GM19239 (cell line): ENCODE measurements at places on chromosomes 5 and 9.

- DNase-seq: no peak
Observed at GRCh38 chr5:59790776-59791475, 102.6 kb downstream of the PDE4D start.

- no peak for DNase-seq
Observed at GRCh38 chr5:448766-449090, 5.8 kb downstream of the EXOC3 start.

DNA sequence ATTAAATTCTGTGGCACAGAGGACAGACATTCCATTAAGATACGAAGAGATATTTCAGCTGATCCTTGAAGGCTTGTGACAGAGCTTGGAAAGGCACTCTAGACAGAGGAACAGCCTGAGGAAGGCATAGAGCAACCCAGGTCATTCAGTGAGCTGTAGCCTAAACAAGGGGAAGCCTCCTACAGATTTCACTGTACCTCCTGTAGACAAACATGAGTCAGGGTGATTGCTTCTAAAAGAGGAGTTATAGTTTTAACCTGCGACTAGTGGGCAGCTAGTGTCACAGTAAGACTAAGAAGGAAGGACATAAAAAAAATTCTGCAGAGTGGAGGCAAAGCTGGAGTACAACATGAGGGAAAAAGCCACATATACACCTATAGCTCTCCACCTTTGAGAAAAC is 43.5 kb upstream of the ANKDD1B start:
- no peak for DNase-seq

- no peak for DNase-seq
Observed at GRCh38 chr9:133126697-133127339, 5.8 kb upstream of the RALGDS start.

DNA sequence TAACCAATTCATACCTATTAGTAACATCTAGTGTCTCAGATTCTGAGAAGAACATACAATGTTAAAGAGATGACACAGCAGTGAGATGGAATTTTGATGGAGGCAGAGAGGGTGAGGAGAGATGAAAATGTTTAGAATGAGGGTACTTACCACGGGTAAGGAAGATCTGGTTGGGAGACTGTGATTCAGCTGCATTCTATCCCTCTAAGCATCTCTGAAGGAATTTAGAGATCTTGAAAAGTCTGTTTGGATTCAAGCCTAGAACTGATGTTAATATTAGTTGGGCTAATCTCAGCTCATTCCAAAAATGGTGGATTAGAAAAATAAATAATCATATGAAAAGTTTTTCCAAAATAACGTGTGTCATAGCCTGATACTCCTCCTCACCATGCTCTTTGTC is 191.5 kb upstream of the CLINT1 start:
- DNase-seq: no peak

- DNase-seq: no peak
Observed at GRCh38 chr9:136853596-136854112, 1.5 kb downstream of the MAMDC4 start.

DNA sequence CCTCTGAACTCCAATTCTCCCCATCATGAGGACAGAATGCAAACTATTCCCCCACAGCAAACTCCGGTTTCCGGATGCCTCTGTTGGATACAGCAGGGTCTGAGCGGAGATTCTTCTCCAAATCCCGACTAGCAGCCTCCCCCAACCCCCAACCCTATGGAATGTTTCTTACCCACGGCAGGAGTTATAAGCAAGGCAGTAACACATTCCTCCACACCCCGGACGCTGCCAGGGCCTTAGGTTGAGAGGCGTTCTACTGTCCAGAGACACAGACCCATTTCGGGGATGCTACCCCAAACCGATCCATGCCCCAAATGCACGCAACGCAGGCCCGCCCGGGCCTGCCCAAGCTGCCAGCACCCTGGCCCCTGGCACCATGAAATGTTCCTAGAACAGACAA is 85.6 kb upstream of the LMX1B start:
- DNase-seq: no peak

DNA sequence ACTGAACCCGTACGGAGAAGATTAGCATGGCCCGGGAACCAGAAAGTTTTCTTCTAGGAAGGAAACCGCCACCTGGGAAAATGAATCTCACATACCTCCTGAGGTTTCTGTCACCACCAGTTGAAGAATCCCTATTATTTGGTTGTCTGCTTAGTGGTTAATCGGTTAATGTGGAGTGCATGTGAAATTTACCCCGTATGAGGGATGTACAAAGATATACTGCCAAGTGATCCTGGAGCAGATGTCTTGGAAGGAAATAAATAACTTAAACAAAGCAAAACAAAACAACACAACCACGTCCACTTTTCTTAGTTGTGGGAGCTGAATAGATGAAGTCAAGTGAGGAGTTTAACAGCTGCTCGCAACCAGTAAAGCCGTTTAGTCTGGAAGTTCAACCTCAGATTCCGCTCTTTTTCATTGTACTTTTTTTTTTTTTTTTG is 3.8 kb downstream of the DMRT2 start:
- no peak for DNase-seq

- no peak for DNase-seq
Observed at GRCh38 chr9:20255052-20255451, 367.2 kb downstream of the MLLT3 start.

DNA sequence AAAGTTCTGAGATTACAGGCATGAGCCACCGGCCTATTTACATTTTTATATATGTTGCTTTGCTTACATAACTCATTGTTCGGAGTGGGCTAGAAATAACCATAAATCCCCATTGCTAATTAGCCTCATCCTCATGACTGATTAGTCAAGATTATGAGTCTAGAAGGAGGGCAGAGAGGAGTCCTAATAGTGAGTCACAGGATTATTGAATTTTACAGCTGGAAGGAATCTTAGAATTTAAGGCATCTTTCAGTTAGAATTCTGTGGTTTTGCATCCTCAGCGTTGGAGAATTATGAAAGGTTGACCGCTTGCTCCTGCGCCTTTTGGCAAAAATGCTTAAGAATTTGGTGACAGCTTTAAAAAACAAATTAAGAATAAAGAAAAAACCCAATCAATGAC is 2.6 kb upstream of the PBX3 start:
- no peak for DNase-seq

- no peak for DNase-seq
Observed at GRCh38 chr9:1005043-1005667, 28.7 kb downstream of the DMRT3 start.

- peak; percentile 32 for DNase-seq
Observed at GRCh38 chr9:99000476-99001395, 57.0 kb downstream of the COL15A1 start.

GRCh38 chr5:97085459-97086181 is 56.8 kb downstream of the LIX1 start:
- no peak for DNase-seq

DNA sequence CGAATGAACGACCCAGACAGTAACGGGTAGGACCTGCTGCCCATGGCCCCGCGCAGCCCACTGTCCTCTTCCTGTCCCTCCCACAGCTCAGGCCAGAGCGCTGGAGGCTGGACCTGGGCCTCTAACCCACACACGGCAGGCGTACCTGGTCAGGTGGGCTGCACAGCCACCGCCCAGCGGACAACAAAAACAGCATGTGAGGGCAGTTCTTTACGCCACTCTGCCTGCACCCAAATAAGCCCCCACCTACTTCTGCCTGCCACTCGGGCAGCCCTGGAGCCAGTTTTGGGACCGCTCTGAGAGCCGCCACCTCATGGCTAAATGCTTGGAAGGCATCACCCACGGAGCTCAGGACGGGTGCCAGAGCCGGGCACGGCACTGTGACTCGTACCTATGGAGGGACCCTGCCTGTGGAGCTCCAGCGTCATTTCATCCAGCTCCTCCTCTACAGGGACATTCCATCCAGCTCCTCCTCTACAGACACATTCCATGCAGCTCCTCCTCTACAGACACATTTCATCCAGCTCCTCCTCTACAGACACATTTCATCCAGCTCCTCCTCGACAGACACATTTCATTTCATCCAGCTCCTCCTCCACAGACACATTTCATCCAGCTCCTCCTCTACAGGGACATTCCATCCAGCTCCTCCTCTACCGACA is 18.9 kb downstream of the CLPTM1L start:
- no peak for DNase-seq

DNA sequence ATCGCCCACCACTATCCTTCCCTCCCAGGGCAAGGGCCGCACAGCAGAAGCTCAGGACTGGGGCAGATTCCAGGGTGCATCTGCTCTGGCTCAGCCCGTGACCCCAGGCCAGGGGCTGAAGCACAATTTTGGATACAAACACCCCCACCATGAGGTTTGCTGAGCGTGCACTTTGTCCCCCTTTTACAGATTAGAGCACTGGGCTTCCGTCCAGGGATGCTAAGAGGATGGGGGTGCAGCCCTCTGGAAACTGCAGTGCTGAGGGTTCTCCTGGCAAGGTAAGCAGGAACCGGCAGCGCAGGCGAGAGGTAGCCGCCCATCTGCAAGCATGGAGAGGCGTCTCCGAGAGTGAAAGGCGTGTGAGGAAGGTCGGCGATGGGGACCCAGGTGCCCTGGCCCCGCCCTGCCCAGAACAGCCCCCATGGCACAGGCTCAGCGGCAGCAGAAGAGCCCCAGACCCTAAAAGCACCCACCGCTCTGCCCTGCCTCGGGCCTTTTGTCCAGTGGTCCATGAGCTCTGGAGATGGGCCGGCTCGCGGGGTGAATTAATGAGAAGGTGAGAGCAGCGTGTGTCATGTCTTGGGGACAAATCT is 54.5 kb upstream of the OLFM1 start:
- no peak for DNase-seq

- no peak for DNase-seq
Observed at GRCh38 chr5:172923539-172923938, 35.7 kb upstream of the RPL26L1 start.

DNA sequence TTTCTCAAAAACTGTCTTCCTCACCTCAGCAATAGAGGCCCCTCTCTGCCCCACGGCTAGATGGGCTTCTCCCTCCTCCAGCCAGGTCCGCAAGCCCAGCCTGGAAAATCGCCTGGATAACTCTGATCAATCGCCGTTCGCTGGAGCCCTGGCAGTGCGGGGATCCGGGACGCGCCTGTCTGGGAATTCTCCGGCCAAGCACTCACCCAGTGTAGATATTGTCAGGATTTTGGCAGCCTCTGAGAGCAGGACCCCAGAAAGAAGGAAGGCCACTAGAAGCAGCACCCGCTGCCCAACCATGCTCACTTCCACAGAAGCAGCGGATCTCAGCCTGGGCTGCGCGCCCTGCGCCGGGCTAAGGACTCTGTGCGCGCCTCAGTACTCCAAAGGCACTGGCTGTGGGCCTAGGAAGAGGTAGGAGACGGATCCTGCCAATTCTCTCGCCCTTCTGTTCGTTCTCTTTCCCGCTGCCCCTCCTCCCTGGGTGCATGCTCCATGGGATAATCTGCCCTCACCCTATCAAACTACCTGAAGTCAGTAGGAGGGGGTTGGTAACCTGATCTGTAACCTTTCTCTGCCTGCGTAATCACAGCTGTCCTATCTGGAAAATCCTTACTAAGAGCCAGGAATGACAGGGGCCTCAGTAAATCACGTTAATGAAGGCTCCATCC is at the start of gene UGT3A1:
Gene UGT3A1, minus strand, starts transcription at position 450 of the 671 bp plus-strand sequence. Its CDS starts 150 bp downstream, at position 300.
- DNase-seq: no peak

DNA sequence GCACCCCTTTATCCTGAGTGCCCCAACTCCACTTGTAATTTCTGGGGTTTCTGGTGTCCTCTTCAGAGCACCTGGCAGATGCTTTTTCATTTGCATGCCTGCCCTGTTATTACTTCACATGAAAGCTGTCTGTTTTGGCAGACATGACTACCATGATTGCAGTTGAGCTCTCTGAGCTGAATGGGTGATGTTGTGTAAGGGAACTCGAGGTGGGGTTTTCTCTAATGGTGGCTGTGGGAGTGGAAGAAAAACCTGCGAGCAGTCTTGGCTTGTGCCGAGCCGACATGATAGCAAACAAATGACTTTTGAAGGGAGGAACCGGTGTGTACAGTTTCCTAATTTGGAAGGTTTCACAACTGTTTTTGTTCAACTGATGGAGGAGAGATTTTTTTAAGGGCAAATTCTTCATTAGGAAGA is 196.2 kb downstream of the AOPEP start:
- DNase-seq: no peak

DNA sequence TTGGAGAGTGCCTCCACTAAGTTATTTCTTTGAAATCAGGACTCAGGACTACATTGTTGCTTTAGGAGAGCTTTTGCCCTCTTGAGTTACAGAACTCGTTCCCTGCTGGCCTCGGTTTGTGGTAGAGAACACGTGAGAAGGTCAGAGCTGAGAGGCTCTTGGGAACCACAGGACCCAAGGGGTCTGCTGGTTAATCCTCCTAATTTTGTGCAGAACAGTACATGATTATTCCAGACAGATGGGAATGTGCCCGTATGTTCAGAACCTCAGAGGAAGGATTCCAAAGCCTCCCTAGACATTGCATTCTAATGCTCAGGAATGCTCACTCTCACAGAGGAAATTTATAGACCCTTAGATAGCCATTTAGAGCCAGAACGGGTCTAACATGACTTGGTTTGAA is 25.2 kb upstream of the BASP1 start:
- no peak for DNase-seq

DNA sequence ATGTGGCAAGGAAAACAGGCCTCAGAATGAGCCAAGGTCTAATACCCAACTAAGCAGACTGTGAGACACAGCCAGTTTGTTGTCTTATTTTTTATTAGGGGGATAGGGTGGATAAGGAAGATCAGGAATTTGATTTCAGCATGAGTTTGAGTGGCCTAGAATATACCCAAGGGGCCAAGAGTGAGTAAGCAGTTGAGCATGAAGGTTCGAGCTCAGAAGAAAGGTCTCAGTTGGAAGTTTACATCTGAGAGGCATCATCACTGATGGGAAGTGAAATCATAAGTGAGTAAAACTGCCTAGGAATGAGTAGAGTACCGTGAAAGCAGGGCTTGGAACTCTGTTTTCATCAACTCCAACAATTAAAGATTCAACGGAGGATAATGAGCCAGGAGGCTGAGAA is 12.6 kb downstream of the PSMD5 start:
- DNase-seq: no peak

GRCh38 chr5:151148583-151148982 is 9.0 kb downstream of the ANXA6 start:
- no peak for DNase-seq

GRCh38 chr5:42855386-42855785 is 43.7 kb upstream of the SELENOP start:
- no peak for DNase-seq

DNA sequence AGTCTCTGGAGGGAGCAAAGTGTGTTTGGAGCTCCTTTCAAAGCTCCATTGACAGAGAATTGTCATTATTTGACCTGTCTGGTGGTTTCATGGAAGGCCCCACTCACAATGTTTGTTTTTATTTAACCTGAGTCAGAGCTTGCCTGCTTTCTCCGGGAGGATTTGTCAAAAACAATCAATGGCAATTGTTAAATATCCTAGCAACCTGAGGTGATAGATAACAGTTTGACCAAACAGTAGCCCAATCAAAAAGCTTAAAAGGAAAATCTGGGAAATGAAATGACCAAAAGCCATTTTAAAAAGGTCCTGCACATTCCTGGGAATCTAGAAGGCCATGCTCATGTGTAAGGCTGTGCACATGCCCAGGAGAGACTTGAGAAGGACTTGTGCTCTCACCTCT is 177.2 kb upstream of the POC5 start:
- no peak for DNase-seq

DNA sequence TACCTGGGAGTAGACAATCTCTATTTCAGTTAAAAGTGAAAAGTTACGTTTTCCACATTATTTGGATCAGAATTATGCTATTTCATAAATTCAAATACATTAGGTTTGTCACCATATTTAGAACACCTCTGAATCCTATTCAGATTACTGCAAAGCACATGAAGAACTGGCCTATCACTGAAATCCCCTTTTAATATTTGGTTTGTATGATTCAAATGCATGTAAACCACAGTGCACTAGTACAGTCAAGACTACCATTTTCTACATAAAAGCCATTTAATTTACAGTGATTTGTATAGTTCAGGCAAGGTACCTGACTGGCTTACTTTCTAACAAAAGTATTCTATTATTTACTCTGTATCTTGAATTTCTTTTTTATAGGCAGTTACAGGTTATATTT is 212.5 kb downstream of the MEF2C start:
- DNase-seq: no peak
